ENCODE measurements at places on chromosomes 5 and 9. TPM values are rescaled to one million over a fixed set of nuclear protein-coding genes. Genes with fewer than 3 reads are reported as not detected.

Gene FBP1
- total RNA-seq, result 0.31 TPM

Gene CCDC183
- total RNA-seq, result 0.44 TPM

Gene IL9
- not detected for total RNA-seq

Gene LOX
- total RNA-seq, result not detected

Gene HTR1A
- not detected for total RNA-seq

Gene DBH
- not detected for total RNA-seq

GRCh38 chr9:127721391-127721821 lies 5.5 kb downstream of the TTC16 start:
- peaks cover 27% of the 10 kb centered on the region for H3K4me1 ChIP-seq
- no peak for DNase-seq
- no peaks in the 10 kb centered on the region for H3K27me3 ChIP-seq
- peak overlapping the region; percentile 65 for H3K27ac ChIP-seq
- H3K4me3 ChIP-seq, result peak overlapping the region; percentile 31
- H3K36me3 ChIP-seq, result no peaks in the 10 kb centered on the region

DNA sequence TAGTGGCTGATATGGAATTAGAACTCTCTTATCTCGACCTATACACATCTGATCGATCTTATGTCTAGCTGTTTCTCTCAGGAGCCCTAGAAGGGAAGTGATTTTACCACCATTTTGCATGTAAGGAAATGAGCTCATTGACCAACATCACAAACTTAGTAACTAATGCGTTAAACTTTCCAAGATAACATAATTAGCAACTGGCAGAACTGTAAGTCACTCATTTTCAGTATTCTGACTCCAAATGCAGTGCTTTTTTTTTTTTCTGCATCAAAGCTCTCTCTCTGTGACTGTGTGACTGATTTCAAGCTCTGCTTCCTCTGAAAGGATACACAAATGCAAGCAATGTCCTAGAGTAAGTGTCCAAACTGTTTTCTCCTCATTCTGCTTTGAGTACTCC lies 68.1 kb upstream of the FBXL7 start:
- no peak overlapping the region for H3K4me3 ChIP-seq
- no peaks in the 10 kb centered on the region for H3K4me1 ChIP-seq
- no peak overlapping the region for H3K27ac ChIP-seq
- no peaks in the 10 kb centered on the region for H3K27me3 ChIP-seq
- no peak for DNase-seq

GRCh38 chr9:12735665-12736064 lies 39.2 kb upstream of the LURAP1L start:
- no peak overlapping the region for H3K27ac ChIP-seq
- no peaks in the 10 kb centered on the region for H3K36me3 ChIP-seq
- no peak for DNase-seq
- H3K27me3 ChIP-seq, result no peaks in the 10 kb centered on the region
- H3K4me3 ChIP-seq, result no peak overlapping the region

- H3K36me3 ChIP-seq, result no peaks in the 10 kb centered on the region
- H3K4me1 ChIP-seq, result no peaks in the 10 kb centered on the region
- DNase-seq, result no peak
These were observed at the start of gene ADGRD2 for GRCh38 chr9:124450241-124450924. Gene ADGRD2, plus strand, starts transcription at chr9:124450451. Its CDS starts 1,216 bp downstream, at chr9:124451667.

DNA sequence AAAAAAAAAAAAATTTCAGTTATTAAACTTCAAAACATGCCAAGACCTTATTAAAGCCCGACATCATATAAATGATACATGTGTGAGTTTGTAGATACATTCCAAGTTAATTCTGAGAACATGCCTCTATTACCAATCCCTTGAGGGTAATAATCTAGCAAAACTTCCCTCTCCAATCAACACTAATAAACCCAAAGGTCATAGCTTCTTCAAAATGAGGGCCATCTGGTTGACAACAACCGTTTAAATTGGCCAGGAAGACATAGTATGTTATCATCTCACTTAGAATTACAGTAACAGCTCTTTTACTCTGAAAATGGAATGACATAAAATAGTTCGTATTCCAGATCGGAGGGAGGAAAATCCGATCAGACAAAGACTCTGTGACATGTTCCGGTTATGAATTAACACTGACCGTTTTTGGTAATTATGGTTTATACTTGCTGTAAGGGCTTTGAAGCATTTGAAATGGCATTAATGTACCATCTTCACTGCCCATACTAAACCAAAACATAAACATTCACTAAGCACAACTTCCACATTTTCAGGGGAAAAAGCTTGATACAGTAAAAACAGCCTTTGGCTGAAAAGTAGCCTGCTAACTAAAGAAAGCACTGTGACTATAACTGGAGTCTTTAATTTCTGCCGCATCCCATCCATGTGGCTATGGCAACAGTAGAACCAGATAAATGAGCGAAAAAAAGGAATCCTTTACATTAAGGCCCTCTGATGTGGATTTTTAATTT lies 50.3 kb downstream of the ANKH start:
- H3K4me1 ChIP-seq, result peaks cover 24% of the 10 kb centered on the region
- no peak overlapping the region for H3K27ac ChIP-seq
- no peaks in the 10 kb centered on the region for H3K27me3 ChIP-seq
- no peak overlapping the region for H3K4me3 ChIP-seq

GRCh38 chr5:3356016-3356415 lies 239.6 kb upstream of the IRX1 start:
- H3K27me3 ChIP-seq, result no peaks in the 10 kb centered on the region
- no peaks in the 10 kb centered on the region for H3K4me1 ChIP-seq
- no peak overlapping the region for H3K27ac ChIP-seq
- H3K4me3 ChIP-seq, result no peak overlapping the region
- DNase-seq, result no peak
- no peaks in the 10 kb centered on the region for H3K36me3 ChIP-seq

DNA sequence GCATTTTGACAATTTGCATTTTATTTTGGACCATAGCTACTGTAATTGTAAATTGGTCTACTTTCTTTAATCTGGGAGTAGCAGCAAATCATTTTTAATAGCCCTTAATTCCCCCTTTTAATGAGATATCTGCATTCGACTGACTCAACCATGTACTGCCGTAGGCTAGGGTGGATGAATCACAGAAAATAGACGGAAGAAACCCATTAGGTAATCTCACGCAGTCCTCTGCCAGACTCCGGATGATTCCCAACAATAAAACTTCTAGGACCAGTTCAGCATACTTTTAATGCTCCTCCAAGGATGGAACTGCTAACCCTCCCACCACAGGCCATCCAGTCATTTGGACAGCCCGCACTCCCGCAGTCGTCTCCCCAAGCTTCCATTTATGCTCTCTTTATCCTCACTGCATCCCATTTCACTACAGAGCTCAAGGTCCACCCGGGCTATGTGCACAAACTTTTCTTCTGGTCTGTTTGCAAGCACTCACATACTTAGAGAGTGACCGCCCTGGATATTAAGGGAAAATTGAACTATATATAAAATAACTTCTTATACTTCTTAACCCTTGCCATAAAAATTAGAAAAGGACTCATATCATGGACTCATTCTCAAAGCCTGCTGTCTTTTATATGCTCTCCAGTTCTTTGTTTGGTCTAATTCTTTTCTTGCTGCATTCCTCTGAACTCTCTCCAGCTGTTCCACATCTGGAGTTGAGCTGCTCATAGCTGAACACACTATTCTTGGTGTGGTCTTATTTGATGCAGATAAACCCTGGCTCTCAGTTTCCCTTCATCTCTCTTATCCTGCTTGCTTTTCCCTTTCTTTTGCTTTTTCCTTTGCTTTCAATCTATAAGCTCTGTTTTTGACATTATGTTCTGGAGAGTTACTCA lies 326.6 kb downstream of the ARL15 start:
- H3K4me1 ChIP-seq, result no peaks in the 10 kb centered on the region
- H3K4me3 ChIP-seq, result no peak overlapping the region
- DNase-seq, result no peak
- no peak overlapping the region for H3K27ac ChIP-seq

- no peaks in the 10 kb centered on the region for H3K4me1 ChIP-seq
- H3K36me3 ChIP-seq, result no peaks in the 10 kb centered on the region
- H3K4me3 ChIP-seq, result no peak overlapping the region
- no peaks in the 10 kb centered on the region for H3K27me3 ChIP-seq
These were observed 68.8 kb downstream of the ZNF354C start for GRCh38 chr5:179128976-179129375.

GRCh38 chr9:126510564-126510963 lies 103.2 kb upstream of the LMX1B start:
- no peaks in the 10 kb centered on the region for H3K36me3 ChIP-seq
- H3K27ac ChIP-seq, result no peak overlapping the region
- no peak for DNase-seq

DNA sequence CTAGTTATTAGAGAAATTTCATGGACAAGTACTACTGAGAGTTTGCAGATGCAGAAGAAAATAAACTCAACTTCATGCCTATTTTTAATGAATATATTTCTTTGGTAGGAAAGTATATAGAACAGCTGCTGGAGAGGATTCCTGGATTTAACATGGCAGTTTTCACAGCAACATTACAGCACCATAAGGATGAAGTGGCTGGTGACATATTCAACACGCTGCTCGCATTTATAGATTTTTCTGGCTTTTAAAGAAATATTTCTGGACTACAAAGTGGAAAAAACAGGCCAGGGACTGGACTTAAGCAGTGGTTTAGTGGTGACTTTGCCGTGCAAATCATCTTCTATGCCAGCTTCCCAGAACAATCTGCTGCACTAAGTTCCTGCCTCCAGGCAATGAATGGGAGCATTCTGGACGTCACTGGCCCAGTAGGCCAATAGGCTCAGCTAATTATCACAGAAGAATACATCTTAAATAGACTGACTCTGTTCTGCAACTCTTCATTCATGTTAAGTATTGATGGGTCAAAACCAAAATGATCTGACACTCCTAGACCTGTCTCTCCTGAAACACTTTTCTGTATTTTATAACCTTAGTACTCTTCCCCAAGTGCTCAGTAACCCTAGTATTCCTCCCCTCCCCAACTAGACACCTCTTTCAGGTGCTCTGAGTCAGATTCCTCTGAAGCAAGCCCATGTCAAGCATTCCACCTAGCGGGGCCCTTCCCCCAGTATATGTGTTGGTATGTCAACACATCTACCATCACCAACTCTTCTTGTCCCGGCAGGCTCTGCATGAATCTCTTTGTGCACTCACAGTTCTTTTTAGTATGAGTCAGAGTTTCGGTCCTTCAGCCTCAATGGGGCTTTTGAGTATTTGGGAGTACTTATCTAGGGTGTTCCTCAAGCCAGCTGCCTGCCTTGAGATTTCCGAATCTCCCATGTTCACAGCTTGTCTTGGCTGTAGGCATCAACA lies 625.5 kb downstream of the CHSY3 start:
- no peak overlapping the region for H3K27ac ChIP-seq
- no peak overlapping the region for H3K4me3 ChIP-seq
- no peaks in the 10 kb centered on the region for H3K27me3 ChIP-seq
- no peaks in the 10 kb centered on the region for H3K36me3 ChIP-seq
- no peak for DNase-seq

- no peaks in the 10 kb centered on the region for H3K27me3 ChIP-seq
- no peak for DNase-seq
- H3K27ac ChIP-seq, result no peak overlapping the region
- no peaks in the 10 kb centered on the region for H3K36me3 ChIP-seq
- H3K4me1 ChIP-seq, result peaks cover 8% of the 10 kb centered on the region
These were observed 129.5 kb downstream of the SIL1 start for GRCh38 chr5:139068494-139069151.

DNA sequence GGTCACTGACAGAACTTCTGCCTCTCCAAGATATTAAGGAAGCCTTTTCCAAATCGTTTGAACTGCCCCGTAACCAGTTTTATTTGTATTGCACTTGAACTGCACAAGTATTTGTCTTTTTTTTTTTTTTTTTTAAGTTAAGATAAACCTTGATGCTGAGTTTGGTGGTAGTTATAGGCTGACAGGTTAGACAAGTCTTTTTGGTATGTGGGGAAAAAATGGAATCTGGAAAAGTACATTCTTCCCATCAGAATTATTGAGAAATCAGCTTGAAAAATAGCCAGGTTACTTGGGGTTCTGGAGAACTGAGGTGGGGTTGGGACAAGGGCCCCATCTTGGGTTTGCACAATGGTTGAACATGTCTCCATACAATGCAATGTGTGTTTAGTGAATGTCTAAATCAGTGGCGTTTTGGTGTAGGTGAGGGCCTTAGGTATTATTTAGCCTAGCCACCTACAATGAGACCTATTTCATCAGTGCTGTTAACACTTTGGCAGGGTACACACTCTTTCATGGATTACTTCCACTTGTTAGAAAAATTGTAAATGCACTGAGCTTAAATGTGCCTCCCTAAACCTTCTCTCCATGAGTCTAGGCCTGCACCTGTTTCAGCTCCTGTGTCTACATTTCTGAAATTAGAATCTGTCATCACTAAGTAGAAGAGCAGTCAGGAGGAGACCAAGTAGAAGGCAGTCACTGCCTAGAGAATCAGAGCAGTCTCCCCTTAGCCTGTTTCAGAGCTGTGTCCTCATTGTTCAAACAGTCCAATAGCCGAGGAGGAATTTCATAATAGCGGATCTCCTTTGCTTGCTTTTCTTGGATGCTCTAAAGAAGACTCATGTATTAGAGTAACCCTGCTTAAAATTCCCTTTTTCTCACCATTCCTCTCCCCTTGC lies 140.0 kb upstream of the HMHB1 start:
- no peak overlapping the region for H3K27ac ChIP-seq
- DNase-seq, result no peak
- no peaks in the 10 kb centered on the region for H3K36me3 ChIP-seq
- peaks cover 6% of the 10 kb centered on the region for H3K27me3 ChIP-seq
- no peaks in the 10 kb centered on the region for H3K4me1 ChIP-seq

GRCh38 chr9:93126825-93127368 lies 7.2 kb downstream of the NINJ1 start:
- no peak overlapping the region for H3K4me3 ChIP-seq
- H3K27ac ChIP-seq, result peak overlapping the region; percentile 94
- DNase-seq, result no peak

- no peaks in the 10 kb centered on the region for H3K4me1 ChIP-seq
- no peak for DNase-seq
- H3K27me3 ChIP-seq, result no peaks in the 10 kb centered on the region
- no peaks in the 10 kb centered on the region for H3K36me3 ChIP-seq
- no peak overlapping the region for H3K27ac ChIP-seq
These were observed 479.4 kb upstream of the MPDZ start for GRCh38 chr9:13758936-13759335.

GRCh38 chr5:180424094-180424493 lies 70.1 kb upstream of the CNOT6 start:
- no peak overlapping the region for H3K27ac ChIP-seq
- no peaks in the 10 kb centered on the region for H3K4me1 ChIP-seq
- H3K27me3 ChIP-seq, result peaks cover 4% of the 10 kb centered on the region
- DNase-seq, result no peak
- H3K36me3 ChIP-seq, result no peaks in the 10 kb centered on the region

GRCh38 chr5:105508519-105508918 lies 1945.9 kb upstream of the NUDT12 start:
- H3K27me3 ChIP-seq, result no peaks in the 10 kb centered on the region
- H3K27ac ChIP-seq, result no peak overlapping the region
- no peaks in the 10 kb centered on the region for H3K4me1 ChIP-seq
- no peaks in the 10 kb centered on the region for H3K36me3 ChIP-seq
- DNase-seq, result no peak
